ENCODE measurements at places on chromosomes 1 and 21.

DNA sequence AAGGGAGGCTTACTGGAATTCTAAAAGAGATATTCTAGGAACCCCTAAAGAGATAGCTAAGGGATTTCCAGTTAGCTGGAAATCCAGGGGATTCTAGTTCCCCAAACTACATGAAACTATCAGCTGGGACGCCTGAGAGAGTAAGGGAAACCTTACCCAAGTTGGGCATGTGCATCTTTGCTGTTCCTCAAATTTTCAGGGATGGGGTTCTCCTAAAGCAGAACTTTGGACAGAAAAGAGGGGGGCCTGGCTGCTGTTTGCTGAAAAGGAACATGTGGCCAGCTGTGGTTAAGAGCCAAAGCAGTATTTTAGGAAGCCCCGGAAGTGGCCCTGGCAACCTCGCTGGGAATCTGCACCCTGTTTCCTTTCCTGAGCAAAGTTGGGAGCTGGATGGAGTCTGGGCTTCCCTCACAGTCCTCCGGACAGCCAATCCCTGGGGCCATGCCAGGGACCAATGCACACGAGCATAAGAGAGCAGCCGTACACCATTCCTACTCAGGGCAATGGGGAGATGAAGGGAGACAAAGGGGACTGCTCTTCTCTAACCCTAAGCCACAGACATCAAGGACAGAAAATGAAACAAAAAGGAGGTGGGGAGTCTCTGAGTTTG is 154.3 kb downstream of the PLXNA2 start:
- DNase-seq: peak; percentile 8

GRCh38 chr1:215704089-215704860 is 137.2 kb downstream of the KCTD3 start:
- DNase-seq: peak; percentile 60

DNA sequence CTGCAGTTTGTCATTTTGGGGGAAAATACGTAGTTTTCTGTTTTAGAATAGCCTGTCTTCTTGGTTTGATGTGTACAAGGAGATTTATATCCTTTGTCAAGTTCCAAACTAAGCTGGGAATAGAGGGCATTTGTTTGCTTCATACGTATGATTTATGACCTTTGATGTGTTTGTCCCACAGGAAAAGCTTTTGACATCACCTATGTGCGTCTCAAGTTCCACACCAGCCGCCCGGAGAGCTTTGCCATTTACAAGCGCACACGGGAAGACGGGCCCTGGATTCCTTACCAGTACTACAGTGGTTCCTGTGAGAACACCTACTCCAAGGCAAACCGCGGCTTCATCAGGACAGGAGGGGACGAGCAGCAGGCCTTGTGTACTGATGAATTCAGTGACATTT is 79.9 kb downstream of the LAMC1 start:
- no peak for DNase-seq

GRCh38 chr1:171869097-171869496 is 27.8 kb downstream of the DNM3 start:
- no peak for DNase-seq

- no peak for DNase-seq
These were observed 134.3 kb downstream of the MATN1 start for GRCh38 chr1:30589083-30589482.

DNA sequence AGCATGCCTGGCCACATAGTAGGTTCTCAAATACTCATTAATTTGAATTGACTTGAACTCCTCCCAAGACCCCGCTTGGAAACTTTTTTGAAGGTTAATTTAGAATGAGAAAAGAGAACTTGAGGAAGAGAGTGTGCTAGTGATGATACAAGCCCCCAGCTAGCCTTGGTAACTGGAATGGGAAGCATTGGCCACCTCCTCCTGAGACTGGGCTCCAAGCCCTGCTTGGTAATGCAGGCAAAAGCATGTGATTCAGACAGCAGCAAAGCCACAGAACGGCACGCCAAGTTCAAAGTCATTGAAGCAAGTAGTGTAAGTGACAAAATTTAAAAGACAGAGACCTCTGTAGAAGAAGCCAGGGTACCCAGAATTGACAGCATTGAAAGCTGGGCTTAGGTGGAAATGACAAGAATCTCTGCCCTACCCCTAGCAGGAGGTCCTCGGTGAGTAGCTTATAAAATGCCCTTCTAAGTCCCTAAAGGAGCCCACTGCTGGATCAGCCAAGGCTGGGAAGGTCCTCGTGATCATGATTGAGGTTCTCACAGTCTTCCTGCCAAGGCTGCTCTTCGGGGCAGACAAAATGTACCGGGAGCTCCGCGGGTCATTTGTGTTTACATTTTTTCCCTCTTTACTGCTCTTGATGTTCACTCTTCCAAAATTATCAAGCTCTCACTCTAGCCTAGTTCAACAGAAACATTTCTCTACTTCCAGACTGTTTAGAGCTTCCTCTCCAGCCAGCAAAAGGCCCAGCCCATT is 99.4 kb downstream of the TSEN15 start:
- DNase-seq: peak; percentile 56

DNA sequence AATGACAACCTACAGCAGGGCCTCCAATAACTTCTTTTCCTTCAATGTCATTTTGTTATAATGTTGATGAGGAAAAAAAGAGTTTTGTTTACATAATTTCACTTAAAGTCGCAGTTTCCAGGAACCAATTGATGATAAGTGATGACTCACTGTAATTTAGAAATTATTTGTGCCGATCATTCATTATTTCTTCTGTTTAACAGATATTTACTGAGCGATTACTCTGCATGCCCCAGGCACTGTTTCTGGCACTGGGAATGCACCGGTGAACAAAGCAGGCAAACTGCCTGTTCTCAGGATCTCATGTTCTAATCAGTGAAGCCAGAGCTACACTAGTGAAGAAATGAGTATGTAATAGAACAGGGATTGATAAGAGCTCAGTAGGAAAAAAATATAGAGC is 403.4 kb downstream of the NTNG1 start:
- DNase-seq: no peak

GRCh38 chr1:28927266-28927647 is 12.9 kb downstream of the EPB41 start:
- no peak for DNase-seq

- no peak for DNase-seq
These were observed 78.6 kb upstream of the UBE2U start for GRCh38 chr1:64124704-64125440.

GRCh38 chr1:88056881-88057280 is 627.2 kb upstream of the PKN2 start:
- DNase-seq: no peak

GRCh38 chr1:62613325-62613727 is 16.0 kb downstream of the ANGPTL3 start:
- DNase-seq: no peak

DNA sequence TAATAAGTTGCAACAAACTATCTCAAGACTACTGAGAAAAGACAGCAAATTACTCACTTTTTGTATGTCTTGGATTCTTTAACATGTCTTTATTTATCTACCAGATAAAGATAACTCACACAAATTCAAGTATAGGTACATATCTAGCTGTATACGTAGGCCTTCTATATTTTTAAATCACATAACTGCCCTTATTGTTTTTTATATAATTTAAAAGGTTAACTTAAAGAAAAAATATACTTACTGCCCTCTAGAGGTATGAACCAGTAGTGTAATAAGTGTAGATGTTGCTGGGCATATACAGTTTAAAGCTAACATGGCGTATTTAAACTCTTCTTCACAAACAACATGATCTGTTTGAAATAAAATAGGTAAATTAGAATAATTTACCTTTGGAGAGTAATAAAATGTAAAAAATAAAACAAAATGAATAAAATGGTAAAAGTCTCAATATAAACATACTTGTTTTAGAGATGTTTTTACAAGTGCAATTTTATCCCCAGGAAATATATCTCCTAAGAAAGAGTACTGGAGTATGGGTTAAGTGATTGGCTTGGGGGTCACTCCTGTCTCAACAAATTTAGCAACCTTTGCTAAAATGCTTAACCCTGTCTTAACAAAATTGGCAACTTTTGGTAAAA is 235.2 kb downstream of the KCNT2 start:
- peak; percentile 58 for DNase-seq

GRCh38 chr1:107327446-107327845 is 186.6 kb downstream of the NTNG1 start:
- no peak for DNase-seq

DNA sequence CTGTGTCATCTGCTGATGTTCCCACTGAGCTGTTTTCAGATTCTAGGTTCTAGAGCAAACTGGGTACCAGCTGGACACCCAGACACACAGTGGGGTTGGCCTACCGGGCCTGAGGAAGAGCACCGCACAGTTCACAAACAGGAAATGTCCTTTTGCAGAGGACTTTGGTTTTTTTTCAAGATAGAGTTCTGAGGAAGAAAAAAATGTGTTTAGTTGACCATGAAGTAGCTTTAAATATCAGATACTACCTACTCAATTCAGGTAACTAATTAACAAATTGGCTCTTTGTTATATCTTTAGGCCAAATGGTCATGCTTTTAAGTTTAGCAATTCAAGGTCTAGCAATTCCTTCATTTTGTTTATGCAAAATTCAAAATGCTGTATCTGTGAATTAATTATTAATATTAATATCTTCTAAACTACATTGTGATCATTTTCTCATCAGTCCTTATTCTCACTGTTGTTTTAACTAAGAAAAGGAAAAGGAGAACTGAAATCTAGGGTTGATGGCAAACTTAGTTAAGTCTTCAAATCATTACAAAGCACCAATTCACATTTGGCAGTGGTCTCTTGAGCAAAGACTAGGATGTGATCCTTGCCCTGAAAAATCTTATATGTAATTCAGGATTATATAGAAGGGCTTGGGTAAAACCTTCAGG is 17.2 kb upstream of the NCF2 start:
- DNase-seq: no peak

DNA sequence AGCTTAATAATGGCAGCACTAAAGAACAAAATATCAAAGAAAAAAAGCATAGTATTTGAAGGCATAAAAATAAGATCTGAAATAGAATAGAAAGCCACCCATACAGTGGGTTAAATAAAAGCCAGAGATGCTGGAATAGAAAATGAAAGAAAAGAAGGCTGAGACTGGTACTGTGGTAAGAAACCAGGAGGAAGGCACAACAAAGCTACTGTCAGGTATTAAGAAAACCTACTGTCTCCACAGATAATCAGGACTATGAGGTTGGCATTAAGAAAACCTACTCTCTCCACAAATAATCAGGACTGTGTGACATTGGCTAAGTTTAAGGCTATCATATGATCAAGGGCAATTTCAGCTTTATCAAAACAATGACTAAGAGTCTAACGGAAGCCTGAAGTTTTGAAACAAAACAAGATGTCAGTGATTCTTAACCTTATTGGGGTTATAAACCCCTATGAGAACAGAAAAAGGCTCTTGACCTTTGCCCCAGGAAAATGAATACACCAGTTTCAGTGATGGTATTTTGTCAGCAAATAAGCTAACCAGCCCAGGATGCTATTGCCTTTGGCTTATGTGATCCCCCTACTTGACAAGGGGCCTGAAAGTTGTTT is 24.4 kb downstream of the MCOLN2 start:
- DNase-seq: peak; percentile 40

DNA sequence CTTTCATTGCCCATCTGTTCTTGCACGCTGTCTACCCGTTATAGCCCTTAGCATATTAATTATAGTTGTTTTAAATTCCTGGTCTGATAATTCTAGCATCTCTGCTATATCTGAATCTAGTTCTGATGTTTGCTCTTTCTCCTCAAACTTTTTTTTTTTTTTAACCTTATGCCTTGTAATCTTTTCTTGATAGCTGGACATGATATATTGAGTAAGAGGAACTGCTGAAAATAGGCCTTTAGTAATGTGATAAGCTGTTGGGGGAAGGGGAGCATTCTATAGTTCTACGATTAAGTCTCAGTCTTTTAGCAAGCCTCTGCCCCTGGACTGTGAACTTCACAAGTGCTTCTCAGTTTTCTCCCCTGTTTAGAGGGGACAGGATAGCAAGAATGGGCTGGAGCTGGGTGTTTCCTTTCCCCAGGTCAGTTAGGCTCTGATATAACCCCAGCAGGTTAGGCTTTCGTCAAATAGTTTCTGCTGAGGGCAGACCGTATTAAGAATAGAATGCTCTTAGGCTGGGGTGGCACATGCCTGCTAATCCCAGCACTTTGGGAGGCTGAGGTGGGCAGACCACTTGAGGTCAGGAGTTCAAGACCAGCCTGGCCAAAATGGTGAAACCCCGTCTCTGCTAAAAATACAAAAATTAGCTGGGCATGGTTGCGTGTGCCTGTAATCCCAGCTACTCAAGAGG is 62.2 kb downstream of the ZFYVE9 start:
- DNase-seq: no peak

DNA sequence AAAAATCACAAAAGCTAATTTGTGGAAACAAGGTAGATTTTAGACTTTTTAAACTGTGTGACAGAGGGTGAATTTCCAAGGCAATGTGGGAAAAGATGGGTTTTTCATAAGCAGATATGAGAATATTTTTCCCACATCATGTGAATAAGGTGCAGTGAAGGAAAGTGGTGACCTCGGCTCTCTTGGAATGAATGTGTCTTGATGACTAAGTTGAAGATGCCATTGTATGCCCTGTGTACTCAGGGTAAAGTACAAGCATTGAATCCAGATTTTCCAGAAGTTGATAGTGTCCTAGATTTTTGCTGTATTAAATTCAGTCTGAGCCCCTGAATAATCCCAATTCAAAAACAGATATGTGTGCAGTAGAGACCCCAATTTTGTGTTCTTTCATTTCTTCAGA is 442.6 kb upstream of the ADGRL2 start:
- DNase-seq: no peak

DNA sequence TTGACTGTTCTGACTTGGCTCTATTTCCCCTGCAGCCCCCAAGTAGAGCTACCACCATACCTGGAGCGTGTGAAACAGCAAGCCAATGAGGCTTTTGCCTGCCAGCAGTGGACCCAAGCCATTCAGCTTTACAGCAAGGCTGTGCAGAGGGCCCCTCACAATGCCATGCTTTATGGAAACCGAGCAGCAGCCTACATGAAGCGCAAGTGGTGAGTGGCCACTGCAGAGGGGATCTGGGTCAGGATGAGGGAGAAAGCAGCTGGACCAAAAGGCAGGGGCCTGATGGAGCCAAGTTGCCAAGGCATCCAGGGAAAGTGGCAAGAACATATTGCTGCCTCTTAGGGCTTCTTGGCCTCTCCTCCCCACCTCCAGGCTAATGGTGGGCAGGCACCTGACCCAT is 24.1 kb upstream of the TMEM222 start:
- DNase-seq: no peak

DNA sequence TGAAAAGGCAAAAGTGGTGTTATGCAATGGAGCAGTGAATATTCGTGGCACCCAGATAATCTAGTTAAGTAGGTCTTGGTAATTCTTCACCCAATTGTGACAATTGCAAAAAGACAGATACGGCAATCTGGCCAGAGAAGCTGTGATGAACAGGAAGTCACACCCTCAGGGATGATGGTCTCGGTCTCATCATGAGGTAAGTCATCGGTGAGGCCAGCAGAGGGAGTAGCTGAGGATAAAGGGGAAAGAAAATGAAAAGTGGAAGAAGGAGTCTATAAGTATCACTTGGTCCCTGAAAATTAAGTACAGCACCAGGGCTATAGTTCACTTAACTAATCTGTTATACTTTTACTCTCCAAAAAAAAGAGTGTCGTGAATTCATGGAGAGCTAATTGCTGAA is 258.8 kb upstream of the NCAM2 start:
- DNase-seq: no peak

GRCh38 chr1:177432897-177433296 is 262.1 kb downstream of the BRINP2 start:
- peak; percentile 41 for DNase-seq

Data from fibroblast of mammary gland (primary cell).